ENCODE measurements at places on chromosomes 1 and 21.

GRCh38 chr1:86739648-86740509 is 35.5 kb downstream of the SH3GLB1 start:
- DNase-seq, result no peak

GRCh38 chr1:178625695-178626094 is 99.3 kb upstream of the RALGPS2 start:
- DNase-seq, result no peak

GRCh38 chr1:201666102-201666501 is 127.2 kb downstream of the NAV1 start:
- no peak for DNase-seq

GRCh38 chr21:41675574-41675973 is 91.3 kb downstream of the RIPK4 start:
- DNase-seq, result no peak

- no peak for DNase-seq
Observed at GRCh38 chr1:115640384-115640783, 1.4 kb upstream of the VANGL1 start.

GRCh38 chr1:10691740-10692125 is 104.7 kb downstream of the CASZ1 start:
- no peak for DNase-seq

DNA sequence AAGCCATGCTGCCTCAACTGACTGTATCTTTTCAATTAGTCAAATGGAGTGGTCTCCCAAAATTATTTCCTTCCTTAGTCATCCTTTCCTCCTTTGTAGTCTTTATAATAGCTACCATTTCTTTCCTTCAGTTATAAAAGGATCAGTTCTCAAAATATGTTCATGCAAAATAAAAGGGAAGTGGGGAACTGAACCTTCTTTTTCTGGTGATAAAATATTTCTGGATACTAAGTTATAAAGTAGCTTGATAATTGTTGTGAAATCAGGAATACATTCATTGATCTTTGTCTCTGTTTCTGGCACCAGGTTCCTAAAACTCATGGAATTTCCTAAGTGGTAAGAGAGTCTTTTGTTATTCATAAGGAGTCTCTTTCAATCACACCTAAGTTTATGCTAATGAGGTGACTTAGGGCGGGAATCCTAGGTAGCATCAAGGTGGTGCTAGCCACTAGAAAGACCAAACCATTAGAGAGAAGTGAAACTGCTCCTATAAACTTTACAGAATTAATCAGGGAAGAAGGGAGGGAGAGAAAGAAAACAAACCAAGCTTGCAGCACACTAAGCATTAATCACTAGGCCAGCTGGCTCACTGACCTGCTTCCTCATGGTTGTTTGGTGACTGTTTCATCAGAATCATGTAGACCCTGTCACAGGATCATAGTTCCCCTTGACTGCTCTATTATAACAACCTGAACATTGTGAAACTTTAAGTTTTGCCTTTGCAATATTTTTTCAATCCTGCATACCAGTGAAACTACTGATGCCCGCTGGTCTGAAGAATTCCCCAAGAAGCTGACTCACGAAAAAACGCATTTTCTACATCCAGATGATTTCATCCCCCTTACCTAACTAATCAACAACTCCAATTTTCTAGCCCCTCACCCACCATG is 161.6 kb upstream of the PTBP2 start:
- no peak for DNase-seq

- no peak for DNase-seq
Observed at GRCh38 chr1:55310505-55310971, 95.4 kb upstream of the USP24 start.

- no peak for DNase-seq
Observed at GRCh38 chr1:243440406-243440805, 184.6 kb downstream of the SDCCAG8 start.

Measured in erythroblast (primary cell).